ENCODE measurements at places on chromosomes 7 and 10. TPM values are rescaled to one million over a fixed set of nuclear protein-coding genes. Genes with fewer than 3 reads are reported as not detected.

Gene SERPINE1
- total RNA-seq, result 2,165 TPM

Gene NCF1
- total RNA-seq, result not detected

Gene USP6NL
- total RNA-seq, result 19.2 TPM

Gene LRRC4
- 0.40 TPM for total RNA-seq

Gene ZNF655
- total RNA-seq, result 20.9 TPM

Gene VAX1
- not detected for total RNA-seq

Gene NKX1-2
- total RNA-seq, result not detected

Gene AKR1C2
- 2.5 TPM for total RNA-seq

Gene UTF1
- total RNA-seq, result not detected

Gene RADIL
- total RNA-seq, result 0.46 TPM

Gene ZNF22
- total RNA-seq, result 37.9 TPM

Gene ARHGAP22
- 86.9 TPM for total RNA-seq

Gene DIP2C
- 5.1 TPM for total RNA-seq

Gene AVPI1
- 3.2 TPM for total RNA-seq

Gene PPP3CB
- total RNA-seq, result 12.7 TPM

Gene SPDYE6
- not detected for total RNA-seq

Gene SFRP4
- 0.04 TPM for total RNA-seq

Gene GIMAP5
- 4.4 TPM for total RNA-seq

Gene ASB10
- total RNA-seq, result not detected

Gene GPC2
- 2.2 TPM for total RNA-seq

Gene IRF5
- total RNA-seq, result 0.18 TPM

Gene SRPK2
- 59.8 TPM for total RNA-seq

Gene SUN3
- total RNA-seq, result not detected

Gene OR2A1
- total RNA-seq, result not detected

Gene FGF8
- total RNA-seq, result not detected

Gene TMEM225B
- total RNA-seq, result not detected

Gene CNOT4
- total RNA-seq, result 11.4 TPM

Gene ZNF736
- total RNA-seq, result 5.5 TPM

Gene SLC26A3
- total RNA-seq, result not detected

Gene CTTNBP2
- total RNA-seq, result not detected

Gene ADRB1
- total RNA-seq, result 0.13 TPM

Gene ATAD1
- 31.5 TPM for total RNA-seq

Gene COL28A1
- total RNA-seq, result not detected

Gene RASA4B
- 1.5 TPM for total RNA-seq

Gene VSTM2A
- total RNA-seq, result not detected

Gene BMS1
- total RNA-seq, result 32.2 TPM

Gene ACBD7
- 3.1 TPM for total RNA-seq

All from pulmonary artery endothelial cell (primary cell).